AG04450 (cell line): ENCODE measurements at places on chromosomes 2 and 18.

DNA sequence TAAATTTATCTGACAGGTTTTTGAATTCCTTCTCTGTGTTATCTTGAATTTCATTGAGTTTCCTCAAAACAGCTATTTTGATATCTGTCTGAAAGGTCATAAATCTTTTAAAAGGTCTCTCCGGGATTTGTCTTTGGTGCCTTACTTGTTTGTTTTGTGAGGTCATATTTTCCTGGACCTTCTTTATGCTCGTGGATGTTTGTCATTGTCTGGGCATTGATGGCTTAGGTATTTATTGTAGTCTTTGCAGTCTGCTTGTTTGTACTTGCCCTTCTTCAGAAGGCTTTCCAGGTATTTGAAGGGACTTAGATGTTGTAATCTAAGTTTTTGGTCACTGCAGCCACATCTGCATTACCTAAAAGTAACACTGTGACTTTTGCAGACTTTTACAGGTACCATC, 355.2 kb downstream of the PARD3B start:
- no peak for DNase-seq

DNA sequence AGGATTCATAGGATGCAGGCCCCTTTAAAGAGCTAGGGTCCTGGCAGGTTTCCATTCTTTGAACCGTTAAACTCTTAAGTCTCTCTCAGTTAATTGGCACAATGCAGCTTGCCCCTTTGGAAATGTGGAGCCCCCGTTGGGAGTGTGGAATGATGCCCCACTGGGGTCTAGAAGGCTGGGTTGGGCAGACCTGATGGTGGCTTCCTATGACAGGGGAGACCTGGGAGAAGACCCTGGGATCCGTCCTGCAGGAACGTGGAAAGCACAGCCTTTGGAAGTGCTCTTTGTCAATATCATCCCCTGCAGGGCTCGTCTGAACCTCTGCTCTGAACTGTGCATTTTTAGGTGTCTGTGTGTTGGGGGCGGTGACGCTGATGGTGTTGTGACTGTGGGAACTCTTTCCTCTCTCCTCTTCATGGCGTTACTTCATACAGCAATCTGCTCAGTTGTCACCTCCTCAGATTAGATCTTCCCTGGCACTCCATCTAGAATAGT, 190.6 kb downstream of the MYCN start:
- no peak for DNase-seq

GRCh38 chr2:148338541-148338940, 306.0 kb upstream of the EPC2 start:
- peak; percentile 38 for DNase-seq

GRCh38 chr2:179467111-179467510, 202.5 kb upstream of the SESTD1 start:
- no peak for DNase-seq

GRCh38 chr2:145413261-145414030, 893.5 kb upstream of the ZEB2 start:
- no peak for DNase-seq

- no peak for DNase-seq
Measured at GRCh38 chr2:68318914-68319397, 793 bp downstream of the CNRIP1 start.

- no peak for DNase-seq
Measured at GRCh38 chr18:37663446-37663845, 97.8 kb upstream of the CELF4 start.

GRCh38 chr2:240781471-240782220, 38.4 kb downstream of the KIF1A start:
- no peak for DNase-seq

DNA sequence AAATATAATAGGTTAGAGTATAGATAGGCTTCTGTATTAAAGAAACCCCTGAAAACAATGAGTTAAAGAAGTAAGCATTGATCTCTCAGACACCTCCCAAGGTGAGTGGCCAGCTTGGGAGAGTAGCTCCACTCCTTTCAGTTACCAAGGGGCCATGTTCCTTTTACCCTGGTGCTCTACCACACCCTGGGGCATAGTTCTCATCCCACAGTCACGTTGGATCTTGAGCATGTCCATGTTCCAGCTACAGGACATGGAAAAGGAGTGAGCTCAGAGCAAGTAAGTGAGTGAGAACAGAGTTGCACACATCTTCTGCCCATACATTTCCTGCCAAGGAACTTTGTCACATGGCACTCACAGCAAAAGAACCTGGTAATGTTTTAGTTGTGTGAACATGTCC, 325.9 kb upstream of the SLC39A10 start:
- DNase-seq = no peak

- DNase-seq = no peak
Measured at GRCh38 chr2:47782381-47782670, 619 bp upstream of the MSH6 start.

GRCh38 chr2:183172220-183172887, 48.1 kb downstream of the NUP35 start:
- no peak for DNase-seq

GRCh38 chr2:217928324-217929181, 74.2 kb downstream of the TNS1 start:
- no peak for DNase-seq

GRCh38 chr18:43271593-43272432, 5.5 kb downstream of the SYT4 start:
- peak; percentile 6 for DNase-seq

- DNase-seq = no peak
Measured at GRCh38 chr2:132668189-132668823, 1.7 kb downstream of the LYPD1 start.

DNA sequence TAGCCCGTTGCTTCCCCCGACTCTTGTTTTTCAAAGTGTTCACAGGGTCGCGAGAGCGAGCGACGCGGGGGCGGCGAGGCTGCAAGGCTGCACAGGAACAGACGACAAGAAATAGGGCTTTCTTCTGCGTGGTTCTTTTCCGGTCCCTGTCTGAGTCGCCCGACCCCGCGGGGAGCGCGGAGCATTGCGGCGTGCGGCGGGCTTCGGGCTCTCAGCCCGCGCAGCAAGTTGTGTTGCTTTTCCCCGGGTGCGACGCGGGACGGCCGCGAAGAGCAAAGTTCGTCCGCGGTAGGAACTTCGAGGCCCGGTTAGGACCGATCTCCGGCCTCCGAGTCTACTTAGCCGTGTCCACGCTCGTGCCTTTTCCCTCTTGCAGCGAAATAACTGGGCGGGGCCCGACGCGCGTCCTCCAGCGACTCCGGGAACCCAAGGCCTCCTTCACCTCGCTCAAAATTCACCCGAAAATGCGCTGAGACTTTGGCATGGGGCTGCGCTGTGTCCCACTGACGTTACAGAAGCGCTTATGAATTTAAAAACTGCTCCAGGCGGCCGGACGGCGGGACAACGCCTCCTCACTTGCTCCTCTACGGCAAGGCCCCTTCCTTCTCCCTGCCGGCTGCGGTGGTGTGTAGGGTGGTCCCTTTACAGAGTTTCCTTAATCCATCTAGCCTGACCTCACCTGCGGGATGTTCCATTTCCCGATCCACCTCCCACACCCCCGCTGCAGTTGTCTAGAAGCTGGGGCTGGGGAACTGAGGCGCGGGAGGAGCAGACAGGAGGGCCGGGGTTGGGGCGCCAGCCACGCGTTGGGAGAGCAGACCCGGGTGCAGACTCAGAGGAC, 1.5 kb upstream of the BCL2L11 start:
- DNase-seq = no peak

GRCh38 chr2:209823484-209823883, 51.9 kb downstream of the UNC80 start:
- no peak for DNase-seq

DNA sequence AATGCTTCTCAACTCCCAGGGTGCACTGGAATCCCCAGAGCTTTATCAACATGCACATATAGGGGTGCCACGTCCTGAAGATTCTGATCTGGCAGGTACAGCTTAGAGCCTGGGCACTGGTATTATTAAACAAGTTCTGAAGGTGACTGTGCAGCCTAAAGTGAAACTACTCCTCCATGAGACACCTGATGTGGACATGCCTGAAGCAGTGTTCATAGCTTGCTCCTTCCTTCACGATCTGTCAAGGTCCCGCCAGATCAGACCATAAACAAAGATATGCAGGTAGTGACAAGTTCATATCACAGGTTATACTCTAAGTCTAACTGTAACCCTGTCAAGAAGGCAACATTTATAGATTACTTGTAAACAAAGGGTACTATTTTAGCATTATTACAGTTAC, 65.3 kb upstream of the DNER start:
- no peak for DNase-seq

GRCh38 chr2:118697781-118698180, 149.7 kb downstream of the EN1 start:
- no peak for DNase-seq

GRCh38 chr18:48412339-48412929, 3.3 kb upstream of the ZBTB7C start:
- no peak for DNase-seq

DNA sequence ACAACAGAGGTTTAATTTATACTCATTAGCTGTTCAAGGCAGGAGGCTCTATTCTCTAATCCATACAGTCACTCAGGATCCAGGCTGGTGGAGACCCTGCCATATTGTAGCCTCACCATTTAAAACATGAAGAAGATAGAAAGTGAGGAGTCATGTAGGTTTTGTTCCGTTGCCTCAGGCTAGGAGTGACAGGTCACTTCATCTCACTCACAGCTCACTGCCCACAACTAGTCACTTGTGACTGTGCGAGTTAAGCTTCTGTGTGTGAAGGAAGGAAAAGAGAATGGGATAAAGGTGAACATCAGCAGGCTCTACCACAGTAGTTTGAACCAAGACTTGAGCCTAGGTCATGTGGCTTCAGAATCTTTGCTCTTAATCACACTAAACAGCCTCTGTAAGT, 9.0 kb upstream of the IGFBP2 start:
- DNase-seq = no peak

GRCh38 chr2:47512581-47513083, 109.7 kb downstream of the MSH2 start:
- DNase-seq = peak; percentile 29

DNA sequence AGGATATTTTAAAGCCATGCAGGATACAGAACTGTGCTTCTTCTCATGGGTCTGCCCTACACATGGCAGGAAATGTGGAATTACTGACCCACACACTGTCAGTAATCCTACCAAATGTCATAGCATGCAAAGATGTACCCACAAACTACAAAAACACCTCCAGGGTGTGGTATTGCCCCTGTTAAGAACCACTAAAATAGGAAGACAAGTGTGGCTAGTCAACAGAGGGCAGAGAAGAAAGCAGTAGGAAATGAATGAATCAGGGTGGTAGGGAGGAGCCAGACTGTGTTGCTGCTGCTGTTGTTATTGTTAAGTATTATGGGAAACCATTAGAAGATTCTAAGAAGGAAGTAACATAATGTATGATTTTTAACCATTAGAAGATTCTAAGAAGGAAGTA, 556.7 kb upstream of the ACVR2A start:
- DNase-seq = no peak

GRCh38 chr2:216257089-216257488, 115.2 kb downstream of the MARCHF4 start:
- DNase-seq = no peak

DNA sequence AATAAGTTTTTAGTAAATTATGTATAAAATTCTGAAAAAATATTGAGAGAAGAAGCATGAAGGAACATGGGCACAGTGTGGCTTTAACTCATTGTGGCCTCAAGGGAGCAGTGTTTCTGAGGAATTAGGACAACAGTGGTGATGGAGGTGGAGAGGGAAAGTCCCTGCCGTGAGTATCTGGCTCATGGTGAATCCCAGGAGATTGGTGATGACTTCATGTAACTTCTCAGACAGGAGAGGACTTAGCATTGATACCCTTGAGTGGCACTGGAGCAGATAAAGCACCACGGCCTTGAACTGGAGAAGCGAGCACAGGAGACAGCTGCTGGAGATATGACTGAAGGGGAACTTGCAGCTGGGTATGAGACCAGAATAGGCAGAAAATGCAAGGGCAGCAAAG, 35.0 kb upstream of the LRP1B start:
- DNase-seq = peak; percentile 16

DNA sequence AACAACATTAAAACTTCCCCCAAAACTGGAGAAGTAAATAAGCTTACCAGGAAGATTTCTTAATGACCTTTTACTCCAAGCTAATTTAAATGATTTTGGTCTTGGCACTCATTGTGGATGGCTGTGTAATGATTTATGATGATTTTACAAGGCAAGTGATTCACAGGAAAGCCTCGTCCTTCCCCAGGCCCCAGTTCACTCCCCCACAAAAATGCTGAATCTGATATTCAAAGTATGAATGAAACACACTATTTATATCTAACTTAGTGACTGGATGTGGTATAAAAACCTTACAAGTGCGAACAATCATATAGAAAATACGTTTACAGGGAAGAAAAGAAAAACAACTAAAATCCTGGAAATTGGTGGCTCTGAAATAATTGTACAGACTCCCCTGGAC, 49.8 kb downstream of the ZNF516 start:
- DNase-seq = no peak

DNA sequence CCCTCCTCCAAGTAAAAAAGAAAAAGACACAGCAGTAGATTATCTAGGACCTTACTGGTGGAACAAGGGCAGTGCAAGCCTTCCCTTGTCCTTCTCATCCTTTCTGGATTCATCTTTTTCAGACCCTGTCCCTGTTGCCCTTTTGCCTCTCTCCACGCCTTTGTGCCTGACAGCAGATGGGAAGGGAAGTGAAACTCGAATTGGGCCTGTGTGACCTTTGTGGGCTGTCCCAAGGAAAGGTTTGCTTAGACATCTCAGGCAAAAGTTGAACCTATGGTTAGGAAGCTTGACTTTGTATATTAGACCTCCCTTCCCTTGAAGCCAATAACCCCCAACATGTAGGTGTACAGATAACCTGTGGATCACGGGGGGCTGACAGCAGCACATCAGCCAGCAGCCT, 185.3 kb downstream of the PRKCE start:
- no peak for DNase-seq

GRCh38 chr2:172013396-172013795, 13.6 kb downstream of the METAP1D start:
- DNase-seq = no peak

DNA sequence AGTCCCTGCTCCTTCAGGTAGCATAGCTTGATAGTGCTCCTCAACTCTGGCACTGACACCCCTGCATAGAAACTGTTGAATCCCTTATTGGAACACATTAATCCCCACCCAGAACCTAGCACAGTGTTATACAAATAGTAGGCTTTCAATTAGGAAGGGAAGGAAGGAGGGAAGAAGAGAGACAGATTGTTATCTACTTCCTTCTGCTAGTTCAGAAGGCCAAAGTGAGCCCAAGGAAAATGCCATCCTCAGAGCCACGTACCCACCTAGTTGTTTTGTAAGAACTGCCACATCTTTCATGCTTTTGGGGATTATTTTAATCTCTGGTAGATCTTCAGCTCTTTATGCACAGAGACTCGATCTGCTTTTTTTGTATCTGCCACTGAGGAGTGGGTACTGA, 75.1 kb downstream of the CLHC1 start:
- DNase-seq = no peak

GRCh38 chr18:70621710-70622109, 332.9 kb downstream of the SOCS6 start:
- DNase-seq = no peak
